Activated naive CD4-positive, alpha-beta T cell treated with anti-CD3 and anti-CD28 coated beads for 36 hours (primary cell): ENCODE measurements at places on chromosomes 7 and 10.

DNA sequence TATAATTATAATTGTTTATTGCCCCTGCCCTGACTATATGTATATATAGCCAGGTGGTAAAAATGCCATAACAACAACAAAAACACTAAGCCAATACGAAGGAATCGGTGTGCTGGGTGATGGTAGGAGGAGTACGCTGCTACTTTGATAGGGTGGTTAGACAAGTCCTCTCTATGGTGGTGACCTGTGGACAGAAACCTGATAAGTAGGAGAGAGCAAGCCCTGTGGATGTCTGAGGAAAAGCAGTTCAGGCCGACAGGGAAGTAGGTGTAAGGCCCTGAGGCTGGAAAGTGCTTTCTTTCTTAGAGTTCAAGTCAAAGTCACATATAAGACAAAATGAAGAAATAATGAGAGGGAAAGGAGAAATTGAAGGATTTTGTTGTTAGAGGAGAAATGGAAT, 823.8 kb upstream of the CELF2 start:
- DNase-seq = no peak

- DNase-seq = no peak
These were observed 196.8 kb downstream of the ADRA2A start for GRCh38 chr10:111273635-111274034.

- no peak for DNase-seq
These were observed 69.2 kb upstream of the SP4 start for GRCh38 chr7:21358648-21359047.

- no peak for DNase-seq
These were observed 1383.2 kb upstream of the CELF2 start for GRCh38 chr10:9634466-9634865.

GRCh38 chr7:107691716-107692115, 31.1 kb downstream of the SLC26A4 start:
- DNase-seq = no peak

DNA sequence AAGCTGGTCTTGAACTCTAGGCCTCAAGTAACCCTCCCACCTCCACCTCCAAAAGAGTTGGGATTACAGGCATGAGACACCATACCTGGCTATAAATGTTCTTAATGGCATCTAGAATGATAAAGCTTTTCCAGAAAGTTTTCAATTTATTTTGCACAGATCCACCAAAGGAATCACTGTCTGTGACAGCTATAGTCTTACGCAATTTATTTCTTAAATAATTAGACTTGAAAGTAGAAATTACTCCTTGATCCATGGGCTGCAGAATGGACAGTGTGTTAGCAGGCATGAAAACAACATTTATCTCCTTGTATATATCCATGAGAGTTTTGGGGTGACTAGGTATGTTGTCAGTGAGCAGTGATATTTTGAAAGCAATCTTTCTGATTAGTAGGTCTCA, 33.8 kb downstream of the GALNT11 start:
- DNase-seq = no peak

GRCh38 chr7:39733881-39734632, 110.7 kb downstream of the RALA start:
- peak; percentile 38 for DNase-seq

DNA sequence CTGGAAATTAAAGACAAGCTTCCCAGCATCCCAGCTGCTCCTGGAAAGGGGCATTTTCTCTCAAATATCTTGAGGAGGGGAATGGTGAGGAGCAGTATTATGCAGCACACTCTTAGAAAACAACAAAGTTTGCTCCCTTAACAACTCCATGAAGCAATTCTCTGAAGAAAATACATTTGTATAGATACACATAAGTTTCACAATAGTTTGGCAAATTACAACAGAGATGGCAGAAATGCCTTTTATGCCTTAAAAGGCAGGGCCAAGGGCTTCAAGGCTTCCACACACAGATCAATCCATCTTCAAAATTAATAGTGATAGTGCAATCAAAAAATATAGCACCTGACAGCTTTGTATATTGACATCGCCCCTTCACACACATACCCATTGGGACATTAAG, 12.2 kb downstream of the DGKI start:
- DNase-seq = no peak

GRCh38 chr7:118747473-118747872, 523.0 kb downstream of the ANKRD7 start:
- DNase-seq = no peak

- DNase-seq = no peak
These were observed 239.5 kb downstream of the REEP3 start for GRCh38 chr10:63760708-63761047.

GRCh38 chr7:111056371-111056770, 34.6 kb upstream of the LRRN3 start:
- DNase-seq = no peak

DNA sequence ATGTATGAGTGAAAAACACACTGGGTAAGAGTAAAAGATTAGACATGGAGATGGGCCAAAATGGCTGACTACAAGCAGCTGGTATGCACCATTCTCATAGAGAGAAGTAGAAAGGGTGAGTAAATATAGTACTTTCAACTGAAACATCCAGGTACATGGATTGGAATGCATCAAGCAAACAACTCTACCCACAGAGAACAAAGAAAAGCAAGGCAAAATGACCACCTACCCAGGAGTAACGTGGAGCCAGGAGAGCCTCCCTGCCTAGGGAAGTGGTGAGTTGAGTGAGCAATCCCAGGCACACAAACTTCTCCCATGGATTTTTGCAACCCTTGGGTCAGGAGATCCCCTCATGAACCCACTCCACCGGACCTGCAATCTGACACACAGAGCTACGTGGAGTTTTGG, 212.8 kb downstream of the PTN start:
- no peak for DNase-seq

GRCh38 chr10:14372606-14373005, 41.9 kb upstream of the FRMD4A start:
- DNase-seq = no peak

DNA sequence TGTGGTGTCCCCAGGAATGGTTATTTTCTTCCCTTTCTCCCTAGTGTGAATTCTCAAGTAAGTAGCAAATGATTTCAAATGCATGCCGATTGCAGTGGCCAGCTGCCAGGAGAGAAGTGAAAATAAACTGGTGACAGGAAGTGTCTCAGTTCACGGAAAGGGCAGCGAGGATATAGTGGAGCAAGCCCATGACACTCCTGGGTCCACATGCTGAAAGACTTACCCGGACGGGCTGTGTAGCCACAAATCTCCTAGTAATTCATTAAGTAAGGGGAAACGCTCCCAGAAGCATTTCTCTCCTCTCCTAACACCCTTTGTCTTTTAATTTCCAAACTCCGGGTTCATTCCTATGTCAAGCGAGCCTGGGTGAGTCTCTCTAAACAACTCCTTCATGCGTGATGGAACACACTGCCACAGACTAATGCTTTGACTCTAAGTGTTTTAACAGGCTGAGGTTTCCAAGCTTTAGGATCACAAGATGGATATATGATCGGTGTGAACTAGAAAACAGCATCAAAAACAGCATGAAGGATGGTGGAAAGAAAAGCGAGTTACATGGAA, 125.6 kb downstream of the CYP26A1 start:
- no peak for DNase-seq

- DNase-seq = no peak
These were observed 11.6 kb upstream of the ORAI2 start for GRCh38 chr7:102421706-102422240.

DNA sequence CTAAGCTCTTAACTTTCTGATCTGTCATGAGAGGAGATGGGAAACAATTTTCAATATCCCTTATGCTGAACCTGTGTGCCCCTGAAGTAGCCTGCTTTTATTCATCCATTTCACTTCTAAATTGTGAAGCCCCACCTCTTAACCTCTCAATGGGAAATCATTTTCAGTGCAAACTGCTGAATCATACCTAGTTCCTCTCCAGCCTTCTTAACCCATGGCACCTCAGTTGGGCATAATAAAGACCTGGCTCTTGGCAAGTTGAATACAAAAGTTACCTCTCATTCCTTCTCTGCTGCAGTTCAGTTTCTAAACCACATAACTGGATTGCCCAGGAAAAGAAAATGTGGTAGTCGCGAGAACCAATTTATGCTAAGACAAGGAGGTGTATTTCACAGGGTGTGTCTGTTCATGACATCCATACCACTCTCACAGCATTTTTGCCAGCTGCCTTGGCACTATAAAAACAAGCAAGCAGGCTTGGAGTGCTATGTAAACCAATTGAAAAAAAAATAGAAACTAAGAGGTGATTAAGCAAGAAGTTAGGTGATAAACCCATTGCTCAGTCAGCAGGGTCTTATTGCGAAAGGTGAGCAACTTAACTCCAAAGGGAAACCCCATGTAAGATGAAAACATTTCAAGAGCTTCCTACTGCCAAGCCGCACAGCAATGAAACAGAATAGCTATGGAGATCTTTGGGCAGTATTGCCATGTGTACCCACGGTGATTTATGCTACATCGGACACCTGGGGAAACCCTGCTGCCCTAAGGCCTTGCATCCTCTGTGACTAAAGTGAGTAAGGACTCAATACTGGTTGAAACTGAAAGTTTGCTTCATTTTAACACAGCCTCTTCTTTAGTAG, 57.0 kb upstream of the DKK1 start:
- no peak for DNase-seq

GRCh38 chr10:132985546-132985900, 43.2 kb upstream of the CFAP46 start:
- no peak for DNase-seq
